ENCODE measurements at places on chromosomes 6 and 20.

DNA sequence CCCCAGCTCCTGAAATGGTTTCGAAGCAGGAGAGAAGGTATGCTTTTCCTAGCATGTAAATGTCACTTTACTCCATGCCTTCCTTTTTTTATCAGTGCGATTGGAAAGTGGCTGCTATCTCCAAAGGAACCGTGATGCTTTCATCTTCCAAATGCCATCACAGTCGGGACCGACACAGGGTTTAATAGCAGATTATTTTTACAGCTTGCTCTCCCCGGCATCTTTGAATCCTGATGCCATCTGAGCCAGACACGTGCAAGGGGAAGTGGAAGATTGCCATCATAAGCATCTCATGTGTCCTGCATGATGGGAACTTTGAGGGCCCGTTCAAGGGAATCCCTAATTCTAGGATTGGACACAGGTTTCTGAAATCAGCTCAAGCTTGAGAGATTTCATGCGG is 253.4 kb upstream of the KCNG1 start:
- no peak for DNase-seq

GRCh38 chr6:1322696-1323219 is 10.9 kb downstream of the FOXQ1 start:
- no peak for DNase-seq

DNA sequence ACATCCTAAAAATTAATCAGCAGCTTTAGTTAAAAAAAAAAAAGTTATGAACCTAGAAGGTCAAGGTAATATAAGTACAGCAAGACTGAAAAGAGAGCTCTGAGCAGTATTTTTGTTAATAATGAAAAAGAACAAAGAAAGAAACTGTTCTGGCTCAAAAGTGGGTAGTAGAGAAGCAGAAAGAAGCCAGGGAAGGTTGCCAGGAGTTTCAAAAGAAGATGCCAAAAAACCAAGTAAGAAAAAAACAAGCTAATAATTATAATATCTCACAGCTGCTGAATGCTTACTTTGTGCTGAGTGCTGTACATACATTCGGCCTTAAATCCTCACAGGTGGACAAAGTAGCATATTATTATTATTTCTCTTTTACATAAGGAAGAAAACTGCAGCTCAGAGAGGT is 31.9 kb downstream of the NRSN1 start:
- no peak for DNase-seq

GRCh38 chr6:98787435-98787834 is 46.9 kb upstream of the POU3F2 start:
- DNase-seq: no peak

- DNase-seq: no peak
Observed at GRCh38 chr20:56223352-56223751, 25.2 kb upstream of the MC3R start.
